ENCODE measurements at places on chromosomes 4 and X.

DNA sequence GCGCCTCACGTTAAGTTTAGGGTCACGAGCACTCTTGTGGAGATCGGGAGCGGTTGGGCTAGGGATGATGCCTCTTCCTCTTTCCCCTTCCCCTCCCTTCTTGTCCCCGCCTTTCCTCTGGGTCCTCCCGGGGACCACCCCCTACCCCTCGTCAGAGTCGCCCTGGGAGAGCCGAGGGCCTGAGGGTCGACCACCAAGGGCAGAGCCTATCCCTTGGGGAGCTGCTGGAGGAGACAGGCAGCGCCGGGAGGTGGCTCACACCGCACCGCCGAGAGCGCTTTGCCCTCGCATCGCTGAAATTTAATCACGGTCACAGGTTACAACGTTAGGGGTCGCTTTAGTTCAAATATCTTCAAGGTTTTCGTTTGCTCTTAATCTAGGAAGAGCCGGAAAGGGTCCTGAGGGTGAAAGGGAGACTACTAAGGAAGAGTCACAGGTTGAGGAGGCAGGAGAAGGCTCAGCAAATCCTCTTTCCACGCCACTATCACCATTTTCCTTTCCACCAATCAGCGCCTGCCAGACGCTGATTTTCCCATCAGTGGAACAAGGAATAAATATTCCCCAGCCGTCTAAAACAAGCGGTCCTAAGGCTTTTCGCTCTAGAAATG, 528 bp upstream of the SNCA start:
- DNase-seq, result no peak

- DNase-seq, result no peak
These were observed 33.5 kb downstream of the SGMS2 start for GRCh38 chr4:107858158-107858742.

- DNase-seq, result no peak
These were observed 60.0 kb downstream of the FHDC1 start for GRCh38 chr4:152996111-152996571.

GRCh38 chr4:156620786-156621185, 350.8 kb downstream of the PDGFC start:
- DNase-seq, result no peak

GRCh38 chr4:78937837-78938236, 1.4 kb downstream of the PAQR3 start:
- DNase-seq, result peak; percentile 26

DNA sequence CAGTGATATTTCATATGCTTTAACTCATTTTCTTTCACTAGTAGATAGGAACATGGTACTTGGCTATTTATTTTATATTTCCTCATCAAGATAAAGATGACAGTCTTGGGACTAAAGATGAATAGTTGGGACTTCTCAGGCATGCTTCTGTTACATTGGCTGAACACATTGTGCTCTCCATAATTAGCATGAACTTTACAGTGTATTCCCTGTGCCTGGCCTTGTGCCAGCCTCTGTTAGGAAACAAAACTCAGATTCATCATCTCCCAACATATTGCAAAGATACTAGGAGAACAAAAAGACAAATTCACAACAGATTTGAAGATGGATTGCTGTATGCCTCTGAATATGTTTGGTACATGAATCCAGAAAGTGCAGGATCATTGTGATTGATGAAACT, 26.4 kb downstream of the GRIA2 start:
- no peak for DNase-seq

DNA sequence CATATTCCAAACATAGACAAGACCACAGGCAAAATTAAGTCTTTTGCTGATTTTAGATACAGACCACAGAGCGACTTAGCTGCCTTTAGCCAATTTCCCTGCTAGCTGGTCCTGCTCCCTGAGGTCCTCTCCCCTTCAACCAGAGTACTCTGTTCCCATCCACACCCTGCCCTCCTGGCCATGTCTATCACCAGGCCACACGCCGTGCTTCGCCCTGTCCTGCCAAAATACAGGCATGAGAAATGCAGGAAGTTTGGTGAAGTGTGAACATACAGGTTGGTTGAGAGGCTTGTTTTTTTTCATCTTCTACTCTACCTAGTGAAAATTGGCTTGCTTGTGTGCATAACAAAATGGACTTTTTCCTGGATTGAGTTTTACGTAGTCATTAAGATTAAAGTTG, 226.2 kb upstream of the TENM3 start:
- DNase-seq, result no peak

DNA sequence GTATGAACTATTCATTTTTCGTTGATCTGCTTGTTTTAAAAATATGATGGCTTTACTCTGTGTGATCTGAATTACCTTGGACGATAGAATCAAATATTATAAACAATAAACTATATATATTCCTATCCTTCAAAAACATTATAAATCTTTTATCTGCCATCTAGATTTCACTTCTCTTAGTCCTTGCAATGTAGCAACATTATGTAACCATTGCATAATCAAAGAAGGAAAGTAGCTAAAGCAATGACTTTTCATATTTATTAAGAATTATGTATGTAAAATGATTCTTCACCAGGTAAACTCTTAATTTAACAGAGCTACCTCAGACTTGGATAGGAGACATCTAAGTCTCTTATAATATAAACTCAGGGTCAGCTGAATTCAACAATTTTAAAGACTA, 210.5 kb downstream of the ADAMTS3 start:
- DNase-seq, result no peak

- DNase-seq, result no peak
These were observed 33.7 kb upstream of the TXK start for GRCh38 chr4:48167538-48168263.

DNA sequence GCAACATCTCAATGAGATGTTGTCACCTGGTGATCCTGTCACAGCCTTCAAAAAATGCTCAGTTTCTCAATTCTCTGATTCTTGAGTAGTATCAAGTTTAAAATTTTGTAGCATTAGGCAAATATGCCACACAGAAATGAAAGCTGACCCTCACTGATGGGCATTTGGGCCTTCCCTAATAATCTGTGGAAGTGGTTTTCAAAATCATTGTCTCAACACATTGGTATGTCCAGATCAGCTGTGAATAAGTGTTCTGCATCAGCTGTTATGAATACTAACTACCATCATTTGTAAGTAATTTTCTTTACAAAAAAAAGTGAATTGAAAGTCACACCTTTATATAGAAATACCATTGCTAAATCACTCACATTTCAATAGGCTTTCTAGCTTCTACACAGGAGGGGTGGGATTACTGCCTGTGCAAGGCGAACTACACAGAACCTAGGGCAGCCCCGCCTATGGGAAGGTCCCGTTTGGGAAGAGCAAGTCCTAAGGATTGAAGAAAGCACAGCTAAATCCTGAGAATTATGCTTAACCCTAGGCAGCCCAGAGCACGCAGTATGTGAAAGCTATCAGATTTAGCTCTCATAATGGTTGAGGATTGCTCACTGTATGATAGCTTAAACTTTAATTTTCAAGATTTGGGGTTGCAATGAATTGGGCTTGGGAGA, 73.4 kb downstream of the GPC3 start:
- no peak for DNase-seq

DNA sequence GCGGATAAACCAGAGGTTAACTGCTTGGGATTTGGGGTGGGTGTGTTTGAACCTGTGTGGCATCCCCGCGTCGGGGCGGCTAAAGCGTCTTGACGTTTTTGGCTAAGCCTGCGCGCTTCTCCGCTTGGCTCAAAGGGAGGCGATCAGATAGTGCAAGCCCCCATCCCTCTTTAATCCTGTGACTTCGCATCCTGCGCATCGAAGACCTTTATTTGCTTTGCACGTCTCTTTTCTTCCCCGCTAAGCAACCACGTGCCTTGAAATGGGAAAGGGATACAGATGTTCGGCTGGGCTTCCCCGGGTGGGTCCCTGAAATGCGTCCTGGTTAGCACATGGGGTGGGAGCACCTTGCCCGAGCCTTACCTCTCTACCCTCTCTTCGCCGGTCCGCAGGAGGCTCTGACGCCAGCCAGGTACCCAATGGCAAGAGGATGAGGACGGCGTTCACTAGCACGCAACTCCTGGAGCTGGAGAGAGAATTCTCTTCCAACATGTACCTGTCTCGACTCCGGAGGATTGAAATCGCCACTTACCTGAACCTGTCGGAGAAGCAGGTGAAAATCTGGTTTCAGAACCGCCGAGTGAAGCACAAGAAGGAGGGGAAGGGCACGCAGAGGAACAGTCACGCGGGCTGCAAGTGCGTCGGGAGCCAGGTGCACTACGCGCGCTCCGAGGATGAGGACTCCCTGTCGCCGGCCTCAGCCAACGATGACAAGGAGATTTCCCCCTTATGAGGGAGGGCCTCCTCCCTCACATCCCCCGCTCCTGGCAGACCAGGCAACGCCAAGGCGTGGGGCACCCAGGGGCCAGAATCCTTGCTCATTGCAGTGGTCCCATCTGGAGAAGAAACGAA, 1.5 kb downstream of the GSX2 start:
- no peak for DNase-seq

DNA sequence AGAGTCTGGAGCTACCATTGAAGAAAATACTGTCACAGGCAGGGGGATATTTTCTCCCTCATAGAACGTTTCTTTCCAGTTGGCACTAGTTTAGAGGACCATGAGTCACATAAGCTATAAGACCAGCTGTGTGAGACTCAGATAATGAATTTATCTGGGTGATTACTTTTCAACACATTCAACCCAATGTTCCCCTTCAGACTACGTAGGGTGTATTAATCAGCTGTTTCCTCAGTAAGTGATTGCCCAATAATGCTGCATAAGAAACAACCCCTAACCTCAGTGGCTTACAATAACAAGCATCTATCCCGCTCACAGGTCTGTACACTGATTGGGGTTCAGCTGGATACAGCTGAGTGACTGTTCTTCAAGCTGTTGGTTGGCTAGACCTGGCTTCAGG, 38.1 kb downstream of the CBLL2 start:
- DNase-seq, result no peak

GRCh38 chr4:184664445-184665210, 15.1 kb downstream of the PRIMPOL start:
- DNase-seq, result peak; percentile 19

- no peak for DNase-seq
These were observed 176.4 kb upstream of the FMR1 start for GRCh38 chrX:147735364-147735763.

DNA sequence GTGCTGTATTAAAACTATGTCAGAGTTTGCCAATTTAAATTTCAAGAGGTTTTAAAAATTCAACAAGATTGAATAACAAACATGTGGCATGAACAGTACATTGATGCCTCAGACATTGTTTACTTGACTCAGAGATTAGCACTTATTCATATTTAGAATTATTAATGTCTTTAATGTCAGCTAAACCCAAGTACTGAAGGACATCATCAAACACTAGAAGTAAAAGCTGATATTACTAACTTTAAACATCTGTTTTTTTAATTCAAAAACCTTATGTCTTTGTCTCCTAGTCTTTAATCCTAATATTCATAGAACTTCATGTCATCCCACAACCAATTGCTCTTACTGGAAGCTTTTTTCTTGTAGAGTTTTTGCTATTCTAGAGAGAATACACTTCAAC, 406.2 kb upstream of the PCDH7 start:
- DNase-seq, result no peak

DNA sequence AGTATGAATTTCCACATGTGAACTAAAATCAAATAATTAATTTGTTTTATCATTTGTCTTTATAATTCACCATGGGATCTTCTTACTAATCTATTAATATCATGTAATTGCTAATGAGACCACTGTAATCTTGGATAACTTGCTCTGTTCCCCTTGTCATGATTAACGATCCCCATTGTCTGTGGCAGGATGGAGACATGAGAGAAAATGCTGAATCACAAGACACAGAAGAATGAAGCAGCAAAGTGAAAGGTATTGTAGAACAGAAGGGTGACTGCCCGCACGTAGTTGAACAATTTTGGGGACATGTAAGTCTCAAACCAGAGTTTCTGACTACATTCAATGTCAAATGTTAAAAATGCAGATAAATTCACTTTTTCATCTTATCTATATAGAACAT, 135.2 kb downstream of the EPHA5 start:
- no peak for DNase-seq

GRCh38 chrX:149630681-149631233, 835 bp downstream of the TMEM185A start:
- DNase-seq, result peak; percentile 5
